ENCODE measurements at places on chromosomes 5 and 9.

DNA sequence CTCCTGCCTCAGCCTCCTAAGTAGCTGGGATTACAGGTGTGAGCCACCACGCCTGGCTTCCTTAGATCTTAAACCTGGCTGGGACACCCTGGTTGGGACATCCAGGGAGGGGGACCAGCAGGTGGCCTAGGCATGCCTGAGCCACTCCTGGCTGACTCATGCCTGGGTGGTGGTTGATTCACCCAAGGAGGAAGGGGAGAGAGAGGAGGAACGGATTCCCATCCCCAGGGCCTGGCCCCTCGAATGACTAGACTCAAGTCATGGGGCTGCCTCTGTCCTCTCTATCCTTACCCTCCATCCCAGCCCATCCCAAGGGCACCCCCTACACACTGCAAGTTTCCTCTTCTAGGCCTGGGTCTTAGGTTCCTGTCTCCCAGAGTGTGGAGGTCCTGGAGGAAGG lies 12.7 kb downstream of the EEIG1 start:
- DNase-seq = no peak

- no peak for DNase-seq
Measured at GRCh38 chr5:110329955-110330525, 396.4 kb downstream of the TMEM232 start.

- no peak for DNase-seq
Measured at GRCh38 chr5:127916885-127917573, 166.5 kb upstream of the SLC12A2 start.

DNA sequence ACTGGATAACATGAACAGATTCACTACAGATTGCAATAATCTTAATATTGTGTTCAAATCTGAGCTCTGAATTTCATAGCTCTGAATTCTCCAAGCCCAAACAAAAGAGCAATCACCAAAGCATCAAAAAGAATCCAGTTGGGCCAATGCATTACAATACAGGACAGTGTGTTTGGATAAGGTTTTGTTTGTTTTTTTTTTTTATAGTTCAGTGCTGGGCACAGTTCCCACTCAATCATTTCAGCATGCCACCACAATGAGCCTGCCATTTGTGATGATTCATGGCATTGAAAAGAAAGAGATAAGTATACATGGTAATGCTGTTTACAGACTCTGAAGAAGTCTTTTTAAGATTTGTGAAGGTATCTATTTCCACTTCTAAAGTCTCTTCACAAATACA lies 1.7 kb upstream of the HTR1A start:
- DNase-seq = no peak

Measured in HS-27A (cell line).